Stimulated activated naive CD8-positive, alpha-beta T cell treated with anti-CD3 and anti-CD28 coated beads, Interleukin-15, Interleukin-2, amounts not matched to agents 100 U/mL and 50 U/mL, for 24 hours (primary cell): ENCODE measurements at places on chromosomes 4 and X.

GRCh38 chr4:185079271-185079905 is 61.1 kb downstream of the HELT start:
- no peak for DNase-seq

DNA sequence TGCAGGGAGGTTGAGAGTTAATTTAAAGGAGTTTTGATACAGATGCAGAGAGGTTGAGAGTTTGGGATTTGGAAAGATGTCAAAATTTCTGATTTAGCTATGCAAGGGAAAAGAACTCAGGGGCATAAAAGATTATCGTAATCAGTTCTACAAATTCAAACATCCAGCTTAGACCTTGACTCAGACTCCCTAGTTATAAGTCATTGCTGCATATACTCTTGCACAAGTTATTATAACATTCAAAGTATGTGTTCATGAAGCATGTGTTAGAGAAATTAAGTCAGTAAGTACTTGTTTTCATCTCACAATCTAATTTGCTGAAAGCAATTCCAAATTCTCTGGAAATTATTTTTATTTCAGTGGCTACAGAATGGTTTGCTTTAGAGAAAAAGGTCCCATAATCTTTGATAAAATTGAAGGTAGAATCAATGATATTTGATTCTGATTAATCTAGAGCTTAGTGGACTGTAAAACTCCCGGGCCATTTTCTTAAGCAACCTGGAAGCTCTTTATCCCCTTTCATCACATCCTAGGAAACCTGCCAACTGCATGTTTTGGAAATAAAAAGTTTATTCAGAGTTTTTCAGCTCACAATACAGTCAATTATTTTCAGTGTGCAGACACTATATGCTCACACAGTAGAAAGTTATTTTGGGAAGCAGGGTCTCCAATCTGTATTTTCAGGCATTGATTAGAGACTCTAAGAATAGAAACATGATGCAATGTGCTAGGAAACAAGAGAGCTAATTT is 132.9 kb upstream of the SPANXC start:
- DNase-seq = no peak

- no peak for DNase-seq
Measured at GRCh38 chrX:40057405-40057804, 40.4 kb downstream of the BCOR start.

DNA sequence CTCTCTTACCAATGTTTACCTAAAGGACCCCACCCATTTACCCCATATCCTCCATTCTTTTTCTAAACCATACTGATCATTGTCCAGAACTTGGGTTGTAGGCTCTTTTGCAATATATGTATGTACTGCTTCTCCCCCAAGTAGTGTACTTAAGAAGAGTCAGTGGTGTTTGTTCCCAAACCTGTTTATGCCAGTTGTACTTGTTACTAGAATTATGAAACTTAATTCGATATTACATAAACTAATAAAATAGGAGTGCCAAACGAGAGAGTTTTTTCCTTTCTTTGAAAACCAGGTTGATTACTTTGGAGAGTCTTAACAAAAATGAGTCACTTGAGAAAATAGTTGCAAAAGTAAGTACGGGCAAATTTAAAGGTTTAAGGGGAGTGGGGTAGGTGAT is 96.3 kb downstream of the GEMIN8 start:
- no peak for DNase-seq

GRCh38 chrX:133958997-133959688 is 26.3 kb downstream of the GPC3 start:
- no peak for DNase-seq

DNA sequence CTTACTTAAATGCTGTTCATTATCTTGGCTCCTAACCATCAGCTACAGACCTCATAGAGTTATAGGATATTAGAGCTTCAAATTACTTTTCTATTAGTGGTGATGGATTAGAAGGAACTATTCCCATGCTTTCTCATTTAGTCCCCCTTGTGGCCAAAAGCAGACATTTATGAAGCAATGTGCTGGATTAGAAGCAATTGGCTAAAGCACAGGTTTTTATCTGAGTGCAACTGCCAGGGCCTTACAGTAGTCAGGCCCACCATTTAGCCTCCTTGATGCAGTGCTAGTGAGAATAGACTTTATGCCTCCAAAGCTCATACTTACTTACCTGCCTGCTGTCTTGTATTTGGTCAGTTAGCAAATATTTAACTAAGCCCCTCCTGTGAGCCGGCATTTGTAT is 93.0 kb downstream of the TSPAN7 start:
- no peak for DNase-seq

GRCh38 chr4:114811564-114812301 is 213.1 kb downstream of the UGT8 start:
- DNase-seq = no peak

DNA sequence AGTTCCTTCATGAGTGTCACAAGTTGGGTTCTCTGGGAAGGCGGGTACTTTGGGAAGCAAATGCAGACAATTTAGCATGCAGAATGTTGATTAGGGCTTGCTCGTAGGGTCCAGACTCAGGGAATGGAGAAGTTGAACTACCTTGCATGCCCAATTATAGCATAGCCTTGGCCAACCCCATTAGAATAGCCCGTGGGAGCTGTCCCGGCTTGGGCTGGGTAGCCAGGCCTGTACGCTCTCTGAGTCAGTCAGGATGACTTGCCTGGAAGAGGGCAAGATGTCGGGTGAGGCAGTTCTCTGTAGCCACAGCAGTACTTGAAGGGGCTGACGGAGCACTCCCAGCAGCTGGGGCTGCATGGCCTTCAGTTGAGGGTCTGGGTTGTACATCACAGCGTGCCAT is 19.5 kb downstream of the KIAA0232 start:
- no peak for DNase-seq

DNA sequence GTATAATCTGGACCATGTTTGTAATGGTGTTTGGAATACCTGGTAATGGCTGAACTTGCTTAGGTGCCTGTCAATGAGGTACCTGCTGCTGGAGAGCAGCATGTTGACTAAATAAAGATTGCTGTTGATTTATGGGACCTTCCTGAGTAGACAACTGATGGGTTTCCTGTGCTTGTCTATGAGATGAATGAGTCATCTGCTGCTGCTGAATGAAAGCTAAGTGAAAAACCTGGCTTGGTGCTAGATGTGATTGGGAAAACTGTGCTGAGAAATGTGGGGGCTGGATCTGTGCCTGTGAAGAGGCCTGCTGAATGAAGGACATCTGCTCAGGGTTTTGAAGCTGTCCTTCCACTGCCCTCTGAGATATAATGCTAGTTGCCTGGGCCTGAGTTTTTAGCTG is 69.6 kb downstream of the WNK3 start:
- DNase-seq = no peak

DNA sequence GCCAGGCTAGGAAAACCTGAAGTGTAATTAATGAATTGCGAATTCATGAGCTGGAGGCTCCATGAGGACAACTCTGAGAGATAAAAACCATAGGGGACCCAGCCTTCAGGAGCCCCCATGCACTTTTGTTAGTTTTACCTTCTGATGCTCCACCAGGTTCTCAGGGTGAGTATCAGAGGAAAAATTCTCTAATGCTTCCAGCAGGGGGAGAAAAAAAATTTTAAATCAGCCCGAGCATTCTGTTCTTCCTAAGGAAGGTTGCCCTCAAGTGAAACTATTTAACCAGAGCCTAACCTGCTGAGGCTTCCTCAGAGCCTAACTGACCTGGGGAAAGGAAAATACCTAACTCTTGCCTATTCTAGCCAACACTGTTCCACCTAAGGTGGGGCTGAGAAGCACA is 552.6 kb downstream of the PPARGC1A start:
- DNase-seq = no peak

DNA sequence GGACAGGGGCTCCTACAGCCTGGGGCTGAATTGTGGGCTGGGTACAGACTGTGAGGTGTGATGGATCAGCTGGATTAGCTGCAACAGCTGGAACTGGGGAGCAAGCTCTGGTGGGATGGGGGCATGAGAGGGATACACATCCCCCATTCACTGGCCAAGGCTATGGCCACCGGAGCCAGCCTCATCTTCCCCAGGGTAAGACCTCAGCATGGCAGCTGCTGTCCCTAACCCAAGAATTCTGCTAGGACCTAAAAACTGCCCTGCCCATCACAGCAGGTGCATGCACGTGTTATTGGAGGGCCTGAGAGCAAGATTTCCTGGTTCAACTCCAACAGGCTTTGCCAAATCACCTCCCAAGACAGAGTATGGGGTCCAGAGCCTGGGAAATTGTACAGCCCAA is 258.6 kb upstream of the AGTR2 start:
- no peak for DNase-seq

DNA sequence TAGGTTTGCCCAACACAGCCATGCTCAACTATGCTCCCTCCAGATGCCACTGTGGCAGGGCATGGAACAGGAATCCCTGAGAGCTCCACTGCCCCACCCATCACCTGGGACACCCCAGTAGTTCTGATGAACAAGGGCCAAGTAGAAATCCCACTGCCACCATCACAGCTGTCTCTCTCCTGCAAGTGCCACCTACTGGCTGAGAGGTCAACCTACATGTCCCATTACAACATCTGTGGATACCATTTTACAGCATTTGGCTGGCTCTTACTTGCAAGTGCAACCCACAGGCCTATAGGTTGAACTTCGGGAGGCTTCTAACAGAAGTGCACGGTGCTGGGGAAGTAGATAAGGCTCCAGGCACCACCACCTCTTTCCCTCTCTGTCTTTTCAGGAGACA is 142.5 kb downstream of the CXXC4 start:
- no peak for DNase-seq

GRCh38 chrX:85941275-85941674 is 106.1 kb downstream of the CHM start:
- DNase-seq = no peak

DNA sequence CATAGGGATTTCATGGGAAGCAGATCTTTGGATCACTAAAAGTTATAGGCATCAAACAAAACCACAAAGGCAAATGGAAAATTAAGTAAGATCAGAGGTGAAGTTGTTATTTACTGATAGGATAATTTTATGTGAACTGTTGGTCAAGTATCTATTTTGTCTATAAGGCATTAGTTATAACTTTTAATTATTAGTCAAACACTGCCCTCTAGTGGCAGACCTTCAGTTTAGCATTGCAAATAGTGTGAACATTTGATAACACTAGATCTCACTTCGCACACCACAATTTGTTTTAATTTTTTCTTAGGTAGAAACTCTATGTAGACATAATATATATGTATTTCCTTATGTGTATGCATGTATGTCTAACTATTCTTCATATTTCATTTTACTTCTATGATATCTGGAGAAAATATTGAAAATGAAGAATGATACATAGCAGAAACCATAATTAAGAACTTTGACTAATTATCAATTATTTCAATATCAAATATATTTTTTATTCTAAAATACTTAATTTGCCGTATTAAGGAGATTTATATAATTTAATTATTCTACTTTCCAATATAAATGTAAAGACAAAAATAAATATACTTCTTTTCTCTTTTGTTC is 214.5 kb upstream of the TACR3 start:
- no peak for DNase-seq

- DNase-seq = no peak
Measured at GRCh38 chr4:152975380-152976211, 39.5 kb downstream of the FHDC1 start.

DNA sequence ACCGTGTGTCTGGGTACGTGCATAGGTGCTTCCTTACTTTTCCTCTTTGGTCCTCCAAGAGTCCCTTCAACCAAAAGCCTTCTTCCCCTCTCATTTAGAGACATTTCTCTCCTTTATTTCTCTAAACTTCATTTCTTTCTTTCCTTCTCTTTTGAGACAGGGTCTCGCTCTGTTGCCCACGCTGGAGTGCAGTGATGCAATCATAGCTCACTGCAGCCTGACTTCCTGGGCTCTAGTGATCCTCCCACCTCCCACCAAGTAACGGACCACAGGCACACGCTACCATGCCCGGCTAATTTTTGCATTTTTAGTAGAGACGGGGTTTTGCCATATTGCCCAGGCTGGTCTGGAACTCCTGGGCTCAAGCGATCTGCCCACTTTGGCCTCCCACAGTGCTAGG is 42.2 kb downstream of the ACOX3 start:
- no peak for DNase-seq

GRCh38 chr4:40471923-40472322 is 136.8 kb downstream of the CHRNA9 start:
- DNase-seq = no peak

- no peak for DNase-seq
Measured at GRCh38 chr4:76366737-76367136, 54.2 kb downstream of the CCDC158 start.

- DNase-seq = no peak
Measured at GRCh38 chr4:66585767-66586166, 915.5 kb upstream of the EPHA5 start.

GRCh38 chr4:81527115-81527514 is 55.4 kb upstream of the RASGEF1B start:
- no peak for DNase-seq
